CD4-positive, alpha-beta T cell treated with Interleukin-21 for 1 hour (primary cell): ENCODE measurements at places on chromosomes 6 and 20.

- DNase-seq, result no peak
Measured at GRCh38 chr6:56399250-56399671, 151.9 kb upstream of the COL21A1 start.

DNA sequence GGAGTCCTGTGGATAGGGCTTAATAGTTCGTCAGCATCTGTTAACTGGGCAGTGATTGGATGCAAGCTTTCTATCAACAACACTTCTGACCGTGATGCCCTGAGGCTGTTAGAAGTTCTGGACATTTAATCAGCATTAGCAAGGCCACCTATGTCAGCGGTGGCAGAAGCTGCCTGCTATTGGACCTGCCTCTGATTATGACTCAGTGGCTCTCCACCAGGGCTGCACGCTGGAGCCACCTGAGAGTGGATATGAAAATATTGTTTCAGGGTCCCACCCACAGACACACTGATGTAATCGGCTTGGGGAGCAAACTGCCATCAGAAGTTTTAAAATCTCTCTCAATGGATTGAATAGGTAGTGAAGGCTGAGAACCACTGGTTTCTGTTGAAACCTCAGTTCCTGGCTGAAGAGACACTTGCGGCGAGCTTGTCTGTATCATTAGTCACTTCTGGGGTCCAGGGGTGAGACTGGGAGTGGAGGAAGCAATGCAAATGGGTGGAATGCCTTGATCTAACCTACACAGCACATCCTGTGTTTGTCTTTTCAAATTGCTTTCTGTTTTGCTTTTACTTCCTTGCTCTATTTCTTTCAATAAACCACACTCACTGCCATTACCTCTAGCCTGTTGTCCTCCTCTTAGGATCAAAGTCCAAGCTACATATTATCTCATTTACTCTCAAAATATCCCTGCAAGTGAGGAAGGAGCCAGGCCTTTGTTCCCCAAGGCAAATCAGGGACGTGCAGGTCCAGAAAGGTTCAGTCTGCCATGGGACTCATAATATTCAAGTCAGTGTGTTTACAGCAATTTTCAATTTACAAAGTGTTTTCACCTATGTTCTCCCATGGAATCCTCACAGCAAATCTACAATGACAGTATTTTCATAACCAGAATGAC, 4.2 kb downstream of the CLIC5 start:
- DNase-seq, result peak; percentile 79

DNA sequence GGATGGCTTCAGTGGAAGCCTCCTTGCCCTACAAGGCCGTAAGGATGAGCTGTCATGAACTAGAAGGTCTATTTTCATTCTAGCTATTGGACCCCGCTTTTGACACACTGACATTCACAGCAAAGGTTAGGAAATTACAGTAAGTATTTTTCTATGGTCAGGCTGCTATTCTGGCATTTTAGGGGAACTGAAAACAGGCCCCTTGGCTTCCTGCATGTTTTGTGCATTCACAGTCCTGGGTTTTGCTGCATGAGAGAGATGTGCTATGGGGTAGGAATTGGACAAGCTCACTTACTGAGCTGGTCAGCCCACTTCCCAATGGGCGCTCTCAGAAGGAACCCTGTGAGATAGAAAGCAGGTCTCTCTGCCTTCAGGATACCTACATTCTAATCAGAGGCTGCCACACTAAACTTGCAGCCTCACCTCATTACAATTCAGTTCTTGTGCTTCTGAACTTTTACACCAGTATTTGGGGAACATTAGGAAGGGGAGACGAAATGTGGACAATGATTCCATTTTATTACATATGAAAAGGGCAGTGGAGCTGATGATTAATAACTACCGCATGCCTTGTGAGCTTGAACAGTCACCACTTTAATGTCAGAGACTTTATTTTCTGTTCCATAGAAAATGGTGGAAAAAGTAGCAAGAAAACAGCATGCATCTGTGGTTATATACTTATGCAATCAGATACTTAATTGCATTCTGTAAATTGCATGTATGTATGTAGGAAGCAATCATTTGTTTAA, 86.6 kb upstream of the TAB2 start:
- no peak for DNase-seq

- DNase-seq, result no peak
Measured at GRCh38 chr6:124064317-124065113, 260.9 kb downstream of the NKAIN2 start.

GRCh38 chr6:42100029-42100901, 42.2 kb downstream of the C6orf132 start:
- no peak for DNase-seq

DNA sequence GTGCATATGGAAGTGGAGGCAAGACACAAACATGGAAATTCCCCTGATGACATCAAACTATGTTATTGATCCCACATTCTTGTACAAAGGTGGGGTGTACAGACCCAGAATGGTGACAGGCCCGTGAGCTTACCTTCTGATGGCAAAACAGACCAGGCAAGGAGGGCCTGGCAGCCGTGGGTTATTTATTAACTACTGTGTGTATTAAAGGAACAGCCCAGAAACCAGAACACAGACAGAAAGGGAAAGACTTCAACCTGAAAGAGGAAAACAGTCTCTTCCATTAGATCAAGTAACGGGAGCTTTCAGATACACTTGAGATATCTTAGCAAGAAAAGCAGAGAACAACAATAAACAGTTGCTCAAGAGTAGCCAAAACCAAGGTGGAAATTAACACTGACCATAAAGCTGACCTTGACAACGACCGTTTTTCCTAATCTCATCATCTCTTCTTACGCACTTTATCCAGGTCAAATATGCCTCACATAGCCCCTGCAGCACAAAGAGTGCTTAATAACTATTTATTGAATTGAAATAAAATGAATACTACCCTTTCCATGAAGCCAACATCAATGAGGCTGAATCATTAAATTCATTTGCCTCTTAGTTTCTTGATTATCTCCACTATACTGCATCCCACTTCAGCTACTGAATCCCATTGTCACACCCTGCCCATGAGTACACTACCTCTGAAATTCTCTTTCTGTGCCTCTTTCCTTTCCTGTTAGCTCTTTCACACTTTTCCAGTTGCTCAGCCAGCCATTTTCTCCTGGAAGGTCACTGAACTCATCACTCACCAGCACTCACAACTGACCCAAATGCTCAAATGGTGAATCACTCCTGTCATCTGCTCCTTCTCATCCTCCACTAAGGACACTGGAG, 67.4 kb downstream of the MOXD1 start:
- DNase-seq, result no peak

DNA sequence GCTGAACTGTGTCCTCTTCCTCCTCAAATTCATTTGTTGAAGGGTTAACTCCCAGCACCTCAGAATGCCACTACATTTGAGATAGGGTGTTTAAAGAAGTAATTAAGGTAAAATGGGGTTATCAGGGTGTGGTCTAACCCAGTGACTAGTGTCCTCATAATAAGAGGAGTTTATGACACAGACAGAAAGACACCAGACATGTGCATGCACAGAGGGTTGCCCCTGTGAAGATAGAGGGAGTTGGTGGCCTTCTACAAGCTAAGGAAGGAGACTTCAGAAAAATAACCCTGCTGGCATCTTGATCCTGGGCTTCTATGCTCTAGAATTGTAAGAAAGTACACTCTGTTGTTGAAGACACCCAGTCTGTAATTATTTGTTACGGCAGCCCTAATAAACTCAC, 24.9 kb upstream of the EDN1 start:
- no peak for DNase-seq

- no peak for DNase-seq
Measured at GRCh38 chr6:23081701-23082100, 512.3 kb downstream of the HDGFL1 start.

GRCh38 chr6:228881-229651, 63.2 kb upstream of the DUSP22 start:
- DNase-seq, result no peak

- DNase-seq, result no peak
Measured at GRCh38 chr6:159952289-159953005, 16.4 kb upstream of the IGF2R start.

DNA sequence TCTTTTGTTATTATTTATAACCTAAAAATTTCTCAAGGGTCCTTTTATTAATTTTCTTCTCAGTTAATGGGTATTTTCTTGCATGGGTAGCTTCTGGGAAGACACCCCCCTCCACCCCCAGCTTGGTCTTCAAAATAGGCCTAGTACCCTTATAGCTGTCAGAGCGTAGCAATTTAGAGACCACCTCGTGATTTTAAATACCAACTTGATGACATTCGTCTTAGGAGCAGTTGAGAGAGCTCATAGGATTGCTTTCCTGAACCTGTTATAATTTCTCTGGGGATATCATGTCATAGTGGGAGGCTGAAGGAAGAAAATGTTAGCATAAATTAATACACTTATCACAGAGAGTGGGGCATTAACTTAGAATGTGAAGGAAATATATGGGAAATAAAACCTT, 83.1 kb upstream of the MLIP start:
- DNase-seq, result no peak

GRCh38 chr20:42686057-42686456, 503.6 kb downstream of the PTPRT start:
- DNase-seq, result no peak

- no peak for DNase-seq
Measured at GRCh38 chr6:54291146-54291545, 17.1 kb upstream of the TINAG start.

- DNase-seq, result no peak
Measured at GRCh38 chr6:153192943-153193885, 62.1 kb upstream of the RGS17 start.

GRCh38 chr6:33990061-33990541, 155.8 kb downstream of the GRM4 start:
- DNase-seq, result no peak

- no peak for DNase-seq
Measured at GRCh38 chr20:4581838-4582237, 139.9 kb upstream of the PRND start.

GRCh38 chr6:4055420-4056041, 23.4 kb downstream of the FAM217A start:
- DNase-seq, result peak; percentile 22

DNA sequence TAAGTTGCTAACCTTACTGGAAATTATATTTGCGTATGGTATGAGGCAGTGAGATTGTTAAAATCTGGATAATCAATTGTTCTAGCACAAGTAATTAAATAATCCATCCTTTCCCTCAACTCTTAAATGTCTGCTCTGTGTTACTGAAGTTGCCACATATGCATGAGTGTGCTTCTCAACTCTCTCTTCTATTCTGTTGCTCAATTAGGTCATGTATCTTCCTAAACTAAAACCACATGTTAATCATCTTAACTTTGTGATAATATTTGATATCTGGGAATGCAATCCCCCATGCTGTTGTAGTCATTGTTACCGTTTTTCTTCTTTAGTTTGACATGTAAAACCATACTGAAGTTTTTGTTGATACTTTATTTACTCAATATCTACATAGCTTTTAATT, 63.5 kb upstream of the STMND1 start:
- DNase-seq, result no peak

- no peak for DNase-seq
Measured at GRCh38 chr20:49507741-49508434, 25.4 kb upstream of the KCNB1 start.

- DNase-seq, result peak; percentile 22
Measured at GRCh38 chr20:35561268-35561667, 19.4 kb downstream of the ERGIC3 start.

GRCh38 chr6:136103763-136104311, 146.3 kb downstream of the MTFR2 start:
- DNase-seq, result no peak

DNA sequence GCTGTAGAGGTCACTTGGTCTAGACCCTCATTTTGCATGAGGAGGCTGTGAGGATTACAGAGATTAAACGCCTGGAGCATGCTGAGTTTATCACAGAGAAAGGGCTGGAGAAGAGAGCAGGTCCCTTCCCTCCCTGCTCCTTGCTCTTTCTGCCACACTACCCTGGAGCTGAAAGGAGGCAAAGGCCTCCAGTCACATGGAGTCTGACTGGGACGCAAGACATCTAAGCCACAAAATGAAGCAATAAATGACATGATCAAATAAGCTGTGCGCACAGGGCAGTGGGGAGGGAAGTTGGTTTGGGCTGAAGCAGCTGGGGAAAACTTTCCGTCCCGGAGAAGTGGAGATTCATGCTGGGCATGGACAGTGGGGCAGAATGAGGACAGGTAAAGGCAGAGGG, 33.3 kb downstream of the ATXN1 start:
- DNase-seq, result no peak

DNA sequence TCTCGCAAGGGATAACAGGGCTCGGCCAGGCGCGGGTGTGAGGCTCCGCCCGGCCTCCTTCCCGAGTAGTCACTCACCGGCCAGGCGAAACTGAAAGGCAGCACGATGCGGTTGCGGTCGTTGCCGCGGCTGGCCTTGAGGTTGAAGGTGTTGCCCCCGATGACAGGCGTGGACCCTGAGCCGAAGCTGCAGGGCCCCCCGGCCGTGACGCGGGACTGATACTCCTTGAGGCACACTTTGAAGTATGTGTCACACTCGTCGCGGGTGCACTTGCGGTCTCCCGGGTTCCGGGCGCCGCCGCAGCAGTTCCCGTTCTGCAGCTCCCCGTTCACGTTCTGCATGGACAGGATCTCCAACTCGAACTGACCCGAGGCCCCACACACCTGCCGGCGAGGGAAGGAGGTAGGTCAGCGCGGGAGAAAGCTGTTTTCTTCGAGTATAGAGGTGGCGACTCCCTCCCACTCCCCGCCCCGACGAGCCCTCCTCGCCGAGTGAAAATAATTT, 1.1 kb downstream of the JAG1 start:
- DNase-seq, result peak; percentile 17

DNA sequence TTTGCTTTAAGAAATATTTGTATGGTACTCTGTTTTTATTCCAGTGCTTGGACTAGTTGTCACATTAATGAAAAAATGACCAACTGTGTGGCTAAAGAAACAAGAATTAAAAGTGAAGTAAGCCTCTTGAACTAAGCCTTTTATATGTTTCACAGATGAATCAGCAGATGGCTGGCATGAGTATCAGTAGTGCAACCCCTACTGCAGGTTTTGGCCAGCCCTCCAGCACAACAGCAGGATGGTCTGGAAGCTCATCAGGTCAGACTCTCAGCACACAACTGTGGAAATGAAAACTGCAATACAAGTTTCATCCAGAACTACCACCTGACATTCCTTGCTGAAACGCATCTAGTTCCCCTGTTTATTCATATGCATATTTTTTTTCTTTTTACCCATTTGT, 96.8 kb downstream of the B3GAT2 start:
- DNase-seq, result no peak

- peak; percentile 73 for DNase-seq
Measured at GRCh38 chr6:156953479-156954146, 176.4 kb downstream of the ARID1B start.

- DNase-seq, result no peak
Measured at GRCh38 chr6:83341765-83342164, 89.1 kb downstream of the ME1 start.

DNA sequence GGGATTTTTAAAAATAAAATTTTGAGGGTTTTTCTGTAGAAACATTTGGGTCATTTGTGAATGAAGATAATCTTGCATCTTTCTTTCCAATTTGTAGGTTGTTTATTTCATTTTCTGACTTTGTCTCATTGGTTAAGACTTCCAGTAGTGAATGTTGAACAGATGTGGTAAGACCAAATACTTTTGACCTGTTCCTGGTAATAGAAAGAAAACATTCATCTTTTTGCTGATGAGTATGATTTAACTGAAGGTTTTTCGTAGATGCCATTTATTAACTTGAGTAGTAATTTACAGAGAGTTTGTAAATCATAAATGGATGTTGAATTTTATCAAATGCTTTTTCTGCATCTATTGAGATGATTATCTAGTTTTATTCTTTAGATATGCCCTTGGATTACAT, 416.1 kb upstream of the CITED2 start:
- DNase-seq, result no peak

- no peak for DNase-seq
Measured at GRCh38 chr6:26272171-26272637, 92.8 kb upstream of the BTN3A2 start.

- no peak for DNase-seq
Measured at GRCh38 chr6:170033666-170034065, 257.2 kb downstream of the DLL1 start.
